AG10803 (cell line): ENCODE measurements at places on chromosomes 11 and 22.
A peak's percentile ranks its signal among the peaks of the same experiment; 100 is the strongest.

- no peak for DNase-seq
Measured at GRCh38 chr22:23182309-23183060, 2.2 kb downstream of the BCR start.

DNA sequence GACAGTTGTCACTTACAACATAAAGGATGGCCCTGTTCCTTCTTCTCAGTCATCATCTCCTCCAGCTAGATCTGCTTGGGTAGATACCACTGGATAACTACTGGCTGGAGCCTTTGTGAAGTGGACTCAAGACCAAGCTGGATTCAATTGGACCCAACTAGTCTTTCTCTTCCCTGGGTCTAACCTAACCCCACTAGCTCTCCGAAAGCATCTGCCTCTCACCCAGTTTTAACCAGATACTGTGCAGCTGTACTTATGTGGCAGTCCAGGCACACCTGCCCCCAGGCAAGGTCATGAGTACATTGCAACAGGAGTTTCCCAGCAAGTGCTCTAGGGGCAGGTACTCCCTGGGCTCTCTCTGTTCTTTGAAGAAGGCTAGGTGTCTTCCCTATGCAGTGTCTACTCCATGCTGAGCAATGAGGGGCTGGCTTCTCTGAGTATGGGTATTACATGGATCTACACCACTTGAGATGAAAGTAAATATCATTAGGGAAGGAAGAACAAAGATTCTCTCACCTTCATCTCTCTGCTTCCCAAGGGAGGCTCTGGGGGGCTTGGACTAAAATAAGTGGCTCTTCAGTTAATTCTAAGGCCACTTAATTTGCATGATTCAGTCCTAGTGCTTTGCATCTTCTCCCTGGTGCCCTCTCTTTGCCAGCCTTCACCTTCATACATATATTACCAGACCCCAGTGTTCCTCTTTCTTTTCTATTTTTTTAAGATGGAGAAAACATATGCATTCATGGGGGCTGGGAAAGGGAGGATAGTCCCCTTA, 236.1 kb downstream of the NXPE2 start:
- DNase-seq: no peak

GRCh38 chr22:27775758-27776649, 25.6 kb downstream of the MN1 start:
- DNase-seq: no peak

DNA sequence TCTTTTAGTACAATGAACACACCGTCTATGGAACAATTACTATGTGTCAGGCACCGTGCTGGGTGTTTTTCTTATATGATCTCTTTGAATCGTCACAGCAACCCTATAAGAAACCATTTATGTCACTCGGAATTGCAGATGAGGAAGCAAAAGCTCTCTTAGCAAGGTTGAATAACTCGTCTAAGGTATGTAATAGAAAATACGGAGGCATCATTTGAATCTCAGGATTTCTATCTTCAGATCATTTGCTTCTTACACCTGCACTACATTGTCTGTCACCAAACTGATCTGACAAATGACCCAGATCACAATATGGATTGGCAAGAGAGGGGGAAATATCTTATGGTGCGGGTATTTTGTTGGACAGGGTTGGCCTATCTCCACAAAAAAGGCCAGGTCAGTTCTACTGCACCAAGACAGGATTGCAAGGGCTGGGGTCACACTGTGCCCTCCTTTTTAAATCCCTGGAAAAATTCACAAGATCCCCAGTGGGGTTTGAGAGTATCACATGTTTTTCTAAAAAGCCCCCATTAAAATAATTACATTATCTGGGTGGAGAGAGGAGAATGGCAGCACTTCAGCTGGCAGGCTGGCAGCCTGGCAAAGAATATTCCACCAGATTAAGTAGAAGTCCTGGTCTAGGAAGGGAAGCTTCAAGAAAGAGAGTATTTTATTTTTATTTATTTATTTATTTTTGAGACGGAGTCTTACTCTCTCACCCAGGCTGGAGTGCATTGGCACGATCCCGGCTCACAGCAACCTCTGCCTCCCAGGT, 110.7 kb upstream of the CLMP start:
- DNase-seq: no peak

DNA sequence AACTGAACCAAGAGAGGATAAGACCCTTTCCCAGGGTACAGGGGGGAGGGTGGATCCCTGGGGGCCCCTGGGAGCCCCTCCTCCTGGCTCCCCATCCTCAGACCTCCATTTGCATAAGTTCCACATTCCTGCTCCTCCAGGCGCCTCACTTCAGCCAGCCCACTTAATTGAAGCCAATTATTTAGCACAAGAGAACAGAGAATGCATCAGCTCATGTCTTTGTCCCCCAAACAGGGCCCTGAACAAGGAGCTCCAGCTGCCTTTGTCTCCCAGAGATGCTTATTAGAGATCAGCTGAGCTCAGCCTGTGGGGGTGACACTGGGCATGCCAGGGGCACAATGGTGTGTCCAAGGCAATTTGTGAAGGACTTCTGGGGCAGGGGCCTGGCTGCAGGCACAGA, 89.9 kb upstream of the PRDM11 start:
- no peak for DNase-seq

GRCh38 chr11:118230088-118230487, 5.3 kb upstream of the JAML start:
- no peak for DNase-seq

GRCh38 chr11:100984668-100985067, 144.9 kb downstream of the PGR start:
- DNase-seq: no peak

DNA sequence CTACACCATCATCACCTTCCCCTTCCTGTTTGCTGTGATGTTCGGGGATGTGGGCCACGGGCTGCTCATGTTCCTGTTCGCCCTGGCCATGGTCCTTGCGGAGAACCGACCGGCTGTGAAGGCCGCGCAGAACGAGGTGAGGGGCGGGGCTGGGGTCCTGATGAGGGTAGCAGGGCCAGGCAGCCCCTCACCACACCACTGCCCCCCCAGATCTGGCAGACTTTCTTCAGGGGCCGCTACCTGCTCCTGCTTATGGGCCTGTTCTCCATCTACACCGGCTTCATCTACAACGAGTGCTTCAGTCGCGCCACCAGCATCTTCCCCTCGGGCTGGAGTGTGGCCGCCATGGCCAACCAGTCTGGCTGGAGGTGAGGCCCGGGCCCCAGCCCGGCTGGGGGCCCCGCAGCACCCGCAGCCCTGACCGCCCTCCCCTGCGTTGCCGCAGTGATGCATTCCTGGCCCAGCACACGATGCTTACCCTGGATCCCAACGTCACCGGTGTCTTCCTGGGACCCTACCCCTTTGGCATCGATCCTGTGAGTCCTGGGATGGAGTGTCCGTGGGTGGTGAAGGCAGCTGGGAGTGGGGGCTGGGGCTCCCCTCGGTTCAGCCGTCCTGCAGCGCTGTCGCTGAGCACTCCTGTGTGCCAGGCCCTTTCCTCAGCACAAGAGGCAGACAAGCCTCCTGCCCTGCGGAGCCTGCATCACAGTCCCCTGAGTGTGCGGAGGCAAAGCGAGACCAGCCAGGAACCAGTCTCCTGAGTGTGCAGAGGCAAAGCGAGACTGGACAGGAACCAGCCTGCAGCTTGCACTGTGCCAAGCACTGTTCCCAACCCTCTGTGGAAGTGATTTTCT, 8.8 kb downstream of the TCIRG1 start:
- no peak for DNase-seq

- DNase-seq: no peak
Measured at GRCh38 chr22:41862160-41862529, 29.2 kb downstream of the SREBF2 start.

GRCh38 chr11:790721-791564, 1.1 kb upstream of the CEND1 start:
- peak; percentile 18 for DNase-seq

DNA sequence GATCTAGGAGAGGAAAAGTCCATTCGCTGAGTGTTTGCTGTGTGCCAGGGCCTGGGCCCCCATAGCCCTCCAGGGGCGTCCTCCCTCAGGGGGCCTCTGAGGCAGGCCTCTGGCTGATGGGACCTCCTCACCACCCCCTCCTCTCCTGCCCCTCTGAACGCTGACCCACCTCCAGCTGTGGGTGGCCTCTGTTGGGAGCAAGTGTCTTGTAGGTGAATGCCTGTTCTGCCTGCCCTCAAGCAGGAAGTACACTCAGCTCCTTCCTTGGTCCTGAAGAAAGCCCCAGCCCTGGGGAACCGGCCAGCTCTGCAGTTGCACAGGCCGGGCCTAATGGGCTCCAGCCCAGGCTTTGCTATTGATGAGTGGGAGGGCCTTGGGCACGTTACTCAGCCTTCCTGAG, 3.5 kb downstream of the MYO7A start:
- DNase-seq: no peak

- no peak for DNase-seq
Measured at GRCh38 chr11:133500435-133500834, 31.9 kb downstream of the OPCML start.

DNA sequence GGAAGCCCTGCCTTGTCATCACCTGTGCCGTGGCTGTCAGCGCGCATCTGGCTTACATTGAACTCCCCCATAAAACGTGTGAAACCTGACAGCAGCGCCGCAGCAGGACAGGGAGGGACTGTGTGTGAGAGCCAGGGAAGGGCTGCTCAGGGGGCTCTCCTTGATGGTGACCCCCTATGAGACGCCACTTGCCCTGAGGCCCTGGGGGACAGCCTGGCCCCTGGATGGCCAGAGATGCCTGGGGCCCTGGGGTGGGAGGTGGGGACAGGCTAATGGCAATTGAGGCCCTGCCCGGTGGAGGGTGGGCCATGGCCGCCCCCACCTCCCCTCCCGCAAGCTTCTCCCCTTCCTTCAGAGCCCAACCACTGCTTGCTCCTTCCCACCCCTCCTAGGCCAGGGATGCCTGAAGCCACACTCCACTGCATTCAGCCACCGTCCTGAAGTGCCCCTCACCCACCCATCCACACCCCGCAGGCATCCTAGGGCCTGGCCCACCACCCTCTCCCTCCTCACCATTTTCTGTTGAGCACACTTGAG, 35.3 kb upstream of the KCNQ1OT1 start:
- no peak for DNase-seq

GRCh38 chr22:25880524-25880923, 138.5 kb downstream of the MYO18B start:
- no peak for DNase-seq

GRCh38 chr11:25211635-25212254, 714.9 kb downstream of the LUZP2 start:
- DNase-seq: no peak

DNA sequence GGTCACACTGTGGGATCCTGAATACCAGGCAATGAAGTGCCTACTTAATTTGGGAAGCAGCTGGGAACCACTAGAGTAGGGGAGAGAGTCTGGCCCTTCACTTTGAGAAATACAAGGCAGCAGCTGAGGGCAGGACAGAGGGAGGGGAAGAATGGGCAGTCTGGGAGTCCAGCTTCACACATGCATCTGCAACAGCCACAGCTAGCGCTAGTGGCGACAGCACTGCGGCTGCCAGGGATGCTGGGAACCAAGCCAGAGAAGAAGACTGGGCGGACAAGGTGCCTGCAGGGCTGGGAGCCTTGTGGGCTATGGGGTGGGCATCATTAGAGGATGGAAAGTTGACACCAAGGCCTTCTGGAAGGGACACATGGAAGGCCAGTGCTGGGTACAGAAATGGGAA, 15.8 kb downstream of the SCUBE2 start:
- DNase-seq: no peak

DNA sequence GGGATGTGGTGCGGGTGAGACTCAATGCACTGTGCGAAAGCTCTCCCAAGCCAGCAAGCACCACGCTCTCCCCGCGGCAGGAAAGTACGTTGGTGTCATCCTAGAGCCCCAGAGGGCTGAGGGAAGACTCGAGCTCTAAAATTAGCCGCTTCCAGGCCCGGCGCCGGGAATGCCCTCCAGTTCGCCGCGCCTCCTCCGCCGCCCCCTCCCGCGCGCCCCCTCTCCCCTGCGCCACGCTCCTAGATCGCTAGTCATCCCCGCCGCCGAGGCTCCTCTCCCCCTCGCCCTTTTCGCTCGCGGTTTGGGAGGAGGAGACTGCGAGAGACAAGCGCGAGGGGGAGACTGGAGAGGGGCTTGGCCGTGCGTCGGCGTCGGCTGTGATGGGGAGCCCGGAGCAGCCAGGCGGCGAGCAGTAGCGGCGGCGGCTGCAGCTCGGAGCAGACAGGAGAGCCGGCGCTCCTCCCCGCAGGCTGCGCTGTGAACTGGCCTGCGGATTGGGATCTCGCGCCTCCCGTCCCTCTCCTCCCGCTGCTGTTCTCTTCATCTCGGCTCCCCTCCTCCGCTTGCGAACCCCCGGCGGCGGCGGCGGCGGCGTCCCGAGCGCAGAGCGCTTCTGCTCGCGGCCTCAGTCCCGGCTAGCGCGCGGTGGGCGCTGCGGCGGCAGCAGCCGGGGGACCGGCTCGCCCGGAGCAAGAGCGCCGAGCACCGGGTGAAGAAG, at the start of gene FAT3:
Gene FAT3, plus strand, starts transcription at position 412 of the 718 bp plus-strand sequence. CDS start 127,295 bp downstream, outside the sequence.
- DNase-seq: peak; percentile 64
